Activated T-cell treated with anti-CD3 and anti-CD28 coated beads for 48 hours (primary cell): ENCODE measurements at places on chromosomes 12 and 14.

- DNase-seq: no peak
Measured at GRCh38 chr14:94123296-94123695, 6.1 kb downstream of the IFI27L2 start.

GRCh38 chr14:89336338-89336737, 80.7 kb downstream of the FOXN3 start:
- no peak for DNase-seq

DNA sequence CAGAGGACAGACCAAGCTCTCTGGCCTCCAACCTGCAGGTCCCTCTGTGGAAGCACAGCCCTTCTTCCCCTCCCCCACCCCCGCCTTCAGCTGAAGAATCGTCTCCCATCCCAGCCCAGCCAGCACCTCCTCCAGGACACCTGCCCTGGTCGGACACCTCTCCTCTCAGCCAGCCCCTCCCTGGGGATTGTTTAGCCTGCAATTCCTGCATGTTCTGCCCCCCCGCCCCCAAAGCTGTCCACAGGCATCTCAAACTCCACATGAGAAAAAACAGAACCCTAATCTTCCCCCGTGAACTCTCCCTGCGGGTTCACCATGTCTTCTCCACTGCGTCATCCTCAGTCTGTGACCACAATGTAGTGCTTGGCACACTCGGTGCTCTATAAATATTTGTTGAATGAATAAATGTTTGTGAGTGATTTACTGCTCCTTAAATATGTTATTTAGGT, 24.1 kb downstream of the PRIMA1 start:
- no peak for DNase-seq

DNA sequence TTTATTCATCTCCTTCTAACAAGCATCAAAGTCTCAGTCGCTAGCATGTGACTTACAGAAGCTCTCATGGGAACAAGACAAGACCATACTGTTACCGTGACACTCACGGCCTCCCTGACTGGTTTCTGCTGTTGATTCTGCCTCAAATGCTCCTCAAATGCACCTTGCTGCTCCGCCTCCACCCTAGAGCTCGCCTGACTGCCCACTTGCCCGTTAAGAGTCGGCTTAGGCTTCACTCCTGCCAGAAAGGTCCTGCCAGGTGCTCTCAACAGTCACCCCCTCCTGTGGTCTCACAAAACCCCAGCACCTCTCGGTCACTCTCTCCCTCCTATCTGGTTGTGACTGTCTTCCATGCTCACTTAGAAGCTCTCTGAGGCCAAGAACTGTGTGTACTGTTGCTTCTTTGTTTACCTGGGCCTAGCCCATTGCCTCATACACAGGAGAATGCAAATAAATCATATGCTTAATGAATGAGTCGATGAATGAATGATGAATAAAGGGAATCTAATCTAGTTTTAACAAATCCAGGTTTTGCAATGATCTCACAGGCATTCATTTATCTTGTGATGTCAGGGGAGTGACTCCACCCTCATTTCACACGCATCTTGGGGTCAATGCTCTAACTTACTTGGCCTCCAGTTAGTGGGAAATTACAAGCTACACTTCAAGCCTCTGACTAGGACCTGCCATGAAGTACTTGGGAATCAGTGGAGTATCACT, 41.3 kb downstream of the SSH1 start:
- DNase-seq: no peak

DNA sequence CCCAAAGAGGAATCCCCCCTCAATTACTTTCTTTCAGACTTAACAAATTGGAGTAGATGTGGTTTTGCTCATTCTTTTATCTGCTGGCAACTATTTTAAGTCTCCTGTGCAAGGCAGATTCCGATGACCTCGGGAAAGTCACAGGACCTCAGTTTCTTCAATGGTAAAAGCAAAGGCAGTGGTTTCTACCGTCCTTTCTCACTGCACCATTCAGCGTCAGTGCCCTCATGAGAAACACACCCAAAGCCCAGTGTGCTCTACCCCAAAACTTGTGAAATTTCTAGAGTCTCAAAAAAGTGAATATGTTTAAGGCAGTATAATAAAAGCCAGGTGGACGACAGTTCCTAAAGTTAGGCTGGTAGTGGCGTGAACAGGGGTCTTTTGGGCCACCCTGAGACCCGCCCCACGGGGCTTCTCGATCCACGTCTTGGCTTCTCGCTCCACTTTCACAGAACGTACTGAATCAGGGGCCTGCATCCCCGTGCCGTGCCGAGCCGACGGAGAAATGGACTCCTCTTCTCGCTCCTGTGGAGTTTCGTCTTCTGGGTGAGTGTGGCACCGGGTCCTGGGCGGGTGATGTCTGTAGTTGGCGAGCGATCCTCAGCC, 1.3 kb upstream of the ARHGAP5 start:
- peak; percentile 34 for DNase-seq

GRCh38 chr12:109736552-109737108, 23.0 kb downstream of the FAM222A start:
- DNase-seq: no peak

DNA sequence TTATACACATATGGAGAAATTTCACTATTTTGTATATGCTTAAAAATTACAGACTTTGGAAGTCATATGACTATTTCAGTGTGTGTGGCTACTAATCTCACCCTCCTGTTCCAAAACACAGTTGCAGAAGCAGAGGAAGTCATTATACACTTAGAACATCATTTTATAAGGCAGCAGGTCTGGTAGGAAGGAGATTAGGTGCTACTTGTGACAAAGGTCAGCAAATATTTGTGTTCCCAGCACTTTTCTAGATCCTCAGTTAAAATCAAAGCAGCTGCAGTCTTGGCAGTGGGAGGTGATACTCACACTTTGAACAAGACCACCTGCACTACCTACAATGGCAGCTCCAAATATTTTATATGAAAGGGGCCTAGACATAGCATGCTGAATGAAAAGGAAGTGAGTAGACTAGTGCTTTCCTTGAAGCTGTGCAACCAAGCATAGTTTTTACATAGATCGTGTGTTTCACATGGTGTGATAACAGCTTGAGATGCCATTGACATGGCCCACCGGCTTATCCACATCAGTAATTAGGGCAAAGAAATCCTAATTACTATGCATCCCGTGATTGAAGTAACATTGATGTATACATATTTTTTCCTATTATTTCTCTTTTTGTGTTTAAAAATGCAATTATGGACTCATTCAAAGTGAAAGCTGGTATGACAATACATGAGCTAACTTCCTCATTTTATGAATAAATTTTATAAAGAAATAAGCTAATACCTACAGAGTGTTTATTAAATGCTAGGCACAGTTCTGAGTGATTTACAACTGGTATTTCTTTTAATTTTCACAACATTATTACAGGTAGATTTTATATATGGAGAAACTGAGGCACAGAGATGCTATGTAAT, 5.3 kb downstream of the GYS2 start:
- no peak for DNase-seq

DNA sequence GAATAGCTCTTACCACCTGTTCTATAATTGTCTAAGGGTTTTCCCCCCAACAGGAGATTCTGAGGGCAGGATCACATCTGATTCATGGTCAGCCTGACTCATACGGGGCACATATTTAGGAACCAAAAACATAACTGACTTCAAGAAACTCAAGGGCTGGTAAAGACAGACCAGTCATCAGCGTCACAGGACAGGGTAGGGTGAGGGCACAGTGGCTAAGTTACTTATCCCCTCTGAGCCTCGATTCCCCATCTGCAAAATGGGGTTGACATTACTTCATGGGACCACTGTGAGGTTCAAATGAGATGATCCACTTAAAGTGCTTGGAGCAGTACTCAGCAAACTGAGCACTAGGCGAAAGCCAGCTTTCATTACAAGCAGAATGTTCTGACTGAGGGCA, 606 bp downstream of the CINP start:
- peak; percentile 42 for DNase-seq

- no peak for DNase-seq
Measured at GRCh38 chr14:89963288-89963978, 7.7 kb downstream of the TDP1 start.

DNA sequence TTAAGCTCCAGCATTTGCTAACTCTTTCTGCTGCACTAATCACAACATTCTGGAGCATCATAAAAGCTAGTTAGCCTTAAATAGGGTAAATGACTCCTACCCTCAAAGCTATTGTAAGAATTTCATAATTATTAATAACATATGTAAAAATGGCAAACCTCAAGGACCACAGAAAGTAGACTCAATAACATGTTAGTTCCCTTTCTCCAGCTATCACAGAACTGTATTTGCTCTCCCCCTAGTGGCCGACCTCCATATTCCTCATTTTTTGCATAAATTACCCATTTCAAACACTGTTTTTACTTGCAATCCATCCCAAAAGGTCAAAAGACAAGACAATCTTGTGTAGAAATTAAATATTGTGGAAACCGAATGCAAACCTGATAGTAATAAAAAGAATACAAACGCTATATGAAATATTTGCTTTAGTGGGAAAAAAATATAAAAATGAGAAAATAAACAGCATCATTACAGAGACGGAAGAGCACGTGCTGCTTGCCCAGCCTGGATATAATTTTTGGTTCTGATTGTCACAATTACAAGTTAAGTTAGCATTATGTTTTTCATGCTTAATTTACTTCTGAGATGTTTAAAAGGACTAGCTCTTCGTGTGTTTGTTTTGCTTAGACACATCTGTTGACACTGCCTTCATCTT, 97.9 kb downstream of the RERGL start:
- no peak for DNase-seq

DNA sequence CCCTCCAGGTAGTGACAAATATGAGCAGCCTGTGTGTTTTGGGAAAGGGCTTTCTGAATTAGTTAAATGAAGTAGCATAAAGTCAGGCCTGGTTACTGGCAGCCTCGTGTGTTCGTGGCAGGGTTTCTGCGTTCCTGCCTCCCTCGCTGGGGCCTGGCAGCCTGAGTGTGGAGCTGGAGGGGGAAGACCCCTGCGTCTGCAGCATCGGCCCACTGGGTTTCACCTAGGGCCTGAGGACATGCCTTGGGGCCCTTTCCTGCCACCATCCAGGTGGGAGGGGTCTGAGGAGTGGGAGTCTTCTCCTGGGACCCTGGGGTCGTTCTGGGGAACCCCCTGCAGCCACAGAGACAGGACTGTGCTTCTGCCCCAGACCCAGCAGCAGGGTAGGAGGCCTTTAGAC, 20.4 kb upstream of the AMN start:
- DNase-seq: no peak

DNA sequence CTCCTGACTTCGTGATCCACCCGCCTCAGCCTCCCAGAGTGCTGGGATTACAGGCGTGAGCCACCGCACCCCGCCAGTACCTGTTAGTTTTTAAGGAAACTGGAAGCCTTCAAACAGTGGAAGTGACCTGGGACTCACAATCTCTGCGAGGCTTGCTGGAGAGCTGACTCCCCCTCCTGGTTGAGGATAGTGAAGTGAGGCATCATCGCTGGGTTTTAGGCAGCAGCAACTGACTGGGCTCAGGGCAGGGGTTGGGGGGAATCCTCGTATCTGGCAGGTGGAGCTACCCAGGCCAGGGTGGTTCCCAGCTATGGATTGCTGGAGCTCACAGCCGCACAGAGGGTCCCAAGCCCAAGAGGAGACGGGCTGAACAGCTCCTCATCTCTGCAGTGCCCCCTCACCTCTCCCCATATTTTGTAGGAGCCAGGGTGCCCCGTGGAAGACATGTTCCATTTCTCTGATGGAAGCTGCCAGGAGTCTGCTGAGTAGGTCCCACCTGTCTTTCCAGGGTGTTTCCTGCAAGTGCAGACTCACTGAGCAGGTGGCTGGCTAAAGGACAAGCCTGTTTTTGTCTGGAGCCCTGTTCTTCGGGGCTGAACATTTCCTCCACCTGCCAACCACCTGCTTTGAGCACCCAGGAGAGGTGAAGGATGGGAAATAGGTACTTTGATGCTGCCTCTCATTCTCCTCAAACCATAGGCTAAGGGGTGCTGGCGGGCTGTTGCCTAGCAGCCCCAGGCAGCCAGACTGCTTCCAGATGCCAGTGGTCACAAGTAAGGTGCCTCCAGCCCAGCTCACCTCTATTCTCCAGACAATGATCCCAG, 3.1 kb downstream of the AVIL start:
- no peak for DNase-seq

- DNase-seq: no peak
Measured at GRCh38 chr14:101147848-101148247, 244.3 kb upstream of the RTL1 start.

DNA sequence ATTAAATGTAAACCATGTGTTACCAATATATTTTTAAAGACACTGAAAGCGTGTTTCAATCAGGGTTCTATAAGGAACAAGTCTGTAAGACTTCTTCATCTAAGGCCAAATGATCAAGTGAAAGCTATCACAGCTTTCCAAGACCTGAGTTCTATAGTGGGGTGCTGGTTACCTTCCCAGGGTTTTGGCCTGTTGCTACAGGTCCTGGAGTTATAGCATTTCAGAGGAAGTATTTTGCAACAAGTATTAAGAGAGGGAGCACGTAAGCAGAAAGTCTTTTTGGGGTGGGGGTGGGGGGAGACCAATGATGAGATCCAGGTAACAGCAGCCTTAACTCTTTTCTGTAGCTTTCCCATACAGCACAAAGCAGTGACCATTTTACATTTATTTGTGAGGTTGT, 43.8 kb downstream of the FOXN3 start:
- DNase-seq: no peak

DNA sequence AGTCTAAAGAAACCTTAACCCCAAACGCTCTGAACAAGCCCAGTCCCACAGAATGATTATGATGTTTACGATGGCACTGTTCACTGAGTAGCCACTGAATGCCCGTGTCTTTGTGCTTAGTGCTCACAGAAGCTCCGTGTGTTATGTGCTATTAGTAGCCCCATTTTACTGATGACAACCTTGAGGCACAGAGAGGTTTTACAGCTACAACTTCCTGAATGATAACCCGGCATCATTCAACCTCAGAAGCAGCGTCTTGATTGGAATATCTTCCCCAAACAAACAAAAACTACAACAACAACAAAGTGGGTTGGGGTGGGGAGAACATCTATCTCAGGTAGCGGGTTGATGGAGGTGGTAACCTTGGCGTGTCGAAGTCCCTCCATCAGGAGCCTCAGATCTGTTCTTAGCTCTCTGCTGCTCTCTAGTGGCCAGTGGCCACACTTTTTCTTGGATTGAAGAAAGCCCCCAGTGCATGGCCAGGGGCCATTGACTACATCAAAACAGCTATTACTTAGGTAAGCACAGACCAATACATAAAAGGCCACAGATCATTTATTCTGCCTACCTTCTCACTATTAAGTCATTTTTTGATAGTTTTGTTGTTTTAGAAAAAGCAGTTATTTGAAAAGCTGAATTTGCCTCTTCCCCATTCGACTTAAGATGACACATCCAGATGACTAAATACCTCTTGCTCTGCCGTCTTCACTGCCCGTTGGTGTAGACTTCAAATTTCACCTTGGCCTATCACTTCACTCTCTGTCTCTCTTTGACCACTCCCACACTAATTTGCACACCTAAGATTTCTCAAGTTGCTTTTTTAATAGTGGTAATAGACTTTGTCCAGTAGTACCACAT, 376.9 kb downstream of the GALC start:
- peak; percentile 28 for DNase-seq

GRCh38 chr12:71503579-71504391, 64.2 kb downstream of the LGR5 start:
- no peak for DNase-seq

DNA sequence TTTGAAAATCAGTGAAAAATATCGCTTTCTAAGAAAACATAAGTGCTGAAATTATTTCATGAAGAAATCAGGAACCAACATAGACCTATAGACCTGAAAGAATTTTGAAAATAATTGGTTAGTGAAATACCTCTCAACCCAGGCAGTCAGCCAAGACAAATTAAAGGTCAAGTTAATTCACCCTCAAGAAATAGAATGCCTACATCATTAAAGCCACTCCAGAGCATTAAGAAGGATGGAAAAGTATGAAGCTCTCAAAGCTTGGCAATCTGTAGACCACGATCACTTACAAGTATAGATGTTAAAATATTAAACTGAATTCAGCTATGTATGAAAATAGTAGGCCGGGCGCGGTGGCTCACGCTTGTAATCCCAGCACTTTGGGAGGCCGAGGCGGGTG, 48.3 kb downstream of the SFSWAP start:
- no peak for DNase-seq
